Thyroid gland (tissue), 4 donors: ENCODE measurements at places on chromosomes 5 and 9. TPM values are rescaled to one million over a fixed set of nuclear protein-coding genes. Genes with fewer than 3 reads are reported as not detected.

GRCh38 chr5:149406979-149407306, 27.9 kb upstream of the IL17B start:
- no peak for DNase-seq

HAVCR1 gene
- 0.40 TPM for total RNA-seq

DNA sequence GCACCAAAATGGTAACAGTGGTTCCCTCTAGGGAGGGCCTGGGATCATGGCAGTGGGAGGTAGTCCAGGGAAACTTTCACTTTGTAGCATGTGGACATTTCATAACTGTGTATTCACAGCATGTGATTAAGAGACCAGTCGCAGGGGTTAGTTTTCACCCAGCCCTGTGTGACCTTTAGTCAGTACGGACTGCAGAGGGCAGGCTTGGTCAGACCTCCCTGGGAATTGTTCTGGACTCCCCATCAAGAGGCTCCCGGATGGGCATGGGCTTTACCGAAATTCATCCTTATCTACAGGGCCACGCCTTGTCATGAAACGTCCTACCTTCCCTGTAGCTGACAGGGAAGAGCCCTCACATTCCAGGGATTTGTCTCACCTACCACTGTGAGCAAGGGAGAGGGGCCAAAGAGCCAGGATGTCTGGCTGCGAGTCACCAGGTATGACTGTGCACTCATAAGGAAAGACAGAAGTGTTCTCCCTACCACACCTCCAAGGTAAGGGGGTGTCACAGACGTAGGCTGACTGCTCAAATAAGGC, 19.9 kb downstream of the GPX3 start:
- DNase-seq: no peak

- peak; percentile 42 for DNase-seq
Observed at GRCh38 chr9:126885131-126885641, 24.7 kb downstream of the ZBTB34 start.

DNA sequence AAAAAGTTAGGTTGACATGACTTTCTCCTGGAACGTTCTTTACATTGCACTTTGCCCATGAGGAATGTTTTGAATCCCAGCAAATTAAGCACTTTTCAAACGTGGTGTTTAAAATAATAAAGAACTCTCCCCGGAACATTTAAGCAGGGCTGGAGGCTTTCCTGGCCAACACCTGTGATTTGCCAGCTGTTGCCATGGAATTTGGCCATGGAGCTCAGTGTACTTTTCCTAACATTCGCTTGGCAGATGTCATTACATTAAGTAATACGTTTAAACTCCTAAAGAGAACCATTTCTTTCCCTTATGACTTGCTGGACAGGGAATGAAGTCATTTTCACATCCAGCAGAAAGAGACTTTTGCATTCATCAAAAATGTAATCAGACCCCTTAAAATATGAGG, 146.1 kb downstream of the GAS1 start:
- DNase-seq: no peak

CCDC187 gene
- 6.8 TPM for total RNA-seq

GRCh38 chr5:139677736-139678613, 29.8 kb downstream of the CXXC5 start:
- no peak for DNase-seq

DNA sequence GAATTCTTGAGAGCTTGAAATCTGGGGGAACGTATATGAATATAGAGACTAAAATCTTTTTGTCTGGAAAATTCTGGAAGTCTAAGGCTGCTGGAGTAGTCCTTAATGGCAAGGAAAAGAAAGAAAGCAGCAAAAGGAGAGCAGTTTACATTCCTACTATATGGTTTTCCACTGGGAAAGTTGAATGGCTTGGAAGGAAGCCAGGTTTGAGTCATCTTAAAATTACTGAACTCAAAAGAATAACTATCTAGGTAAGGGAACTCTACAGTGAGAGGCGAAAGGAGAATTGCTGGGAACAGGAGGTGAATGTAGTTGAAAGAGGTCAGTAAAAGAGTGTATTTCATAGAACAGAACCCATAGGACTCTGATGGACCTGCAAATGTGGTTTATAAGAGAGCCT, 258.1 kb upstream of the EDIL3 start:
- DNase-seq: no peak

HK3 gene
- total RNA-seq: 1.3 TPM

KLHL3 gene
- 26.7 TPM for total RNA-seq

DNA sequence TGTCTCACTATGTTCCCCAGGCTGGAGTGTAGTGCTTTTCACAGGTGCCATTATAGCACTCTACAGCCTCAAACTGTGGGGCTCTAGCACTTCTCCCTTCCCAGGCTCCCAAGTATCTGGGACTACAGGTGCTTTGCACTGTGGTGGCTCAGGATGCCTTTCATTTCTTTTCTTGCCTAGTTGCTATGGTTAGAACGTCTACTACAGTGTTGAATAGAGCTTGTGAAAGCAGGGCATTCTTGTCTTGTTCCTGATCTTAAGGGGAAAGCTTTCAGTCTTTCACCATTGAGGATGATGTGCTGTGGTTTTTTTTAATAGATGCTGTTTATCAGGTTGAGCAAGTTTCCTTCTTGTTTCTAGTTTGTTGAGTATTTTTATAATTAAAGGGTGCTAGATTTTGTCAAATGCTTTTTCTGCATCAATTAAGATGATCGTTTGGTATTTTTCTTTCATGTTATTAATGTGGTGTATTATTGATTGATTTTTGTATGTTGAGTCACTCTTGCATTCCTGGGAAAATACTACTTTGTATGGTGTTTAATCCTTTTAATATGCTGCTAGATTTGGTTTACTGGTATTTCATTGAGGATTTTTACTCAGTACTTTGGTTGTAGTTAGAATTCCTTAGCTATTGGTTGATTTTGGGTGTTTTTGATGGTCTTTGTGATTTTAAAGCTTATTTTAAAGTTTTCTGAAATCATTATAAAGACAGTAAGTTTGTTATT, 35.6 kb downstream of the GPBP1 start:
- no peak for DNase-seq

DNA sequence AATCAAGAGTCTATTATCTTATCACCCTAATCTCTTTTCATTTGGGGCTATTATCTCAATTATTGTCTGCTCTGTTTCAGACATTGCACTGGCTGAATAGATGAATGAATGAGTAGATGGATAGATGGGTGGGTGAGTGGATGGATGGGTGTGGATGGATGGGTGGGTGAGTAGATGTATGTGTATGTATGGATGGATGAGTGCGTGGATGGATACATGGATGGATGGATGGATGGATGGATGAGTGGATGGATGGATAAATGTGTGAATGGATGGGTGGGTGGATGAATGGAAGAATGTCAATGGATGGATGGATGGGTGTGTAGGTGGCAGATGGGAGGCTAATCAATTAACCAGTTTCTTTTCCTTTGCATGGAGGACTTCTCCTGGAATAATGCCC, 301.7 kb downstream of the NSG2 start:
- no peak for DNase-seq

- no peak for DNase-seq
Observed at GRCh38 chr9:131833906-131834305, 94.0 kb upstream of the RAPGEF1 start.

DNA sequence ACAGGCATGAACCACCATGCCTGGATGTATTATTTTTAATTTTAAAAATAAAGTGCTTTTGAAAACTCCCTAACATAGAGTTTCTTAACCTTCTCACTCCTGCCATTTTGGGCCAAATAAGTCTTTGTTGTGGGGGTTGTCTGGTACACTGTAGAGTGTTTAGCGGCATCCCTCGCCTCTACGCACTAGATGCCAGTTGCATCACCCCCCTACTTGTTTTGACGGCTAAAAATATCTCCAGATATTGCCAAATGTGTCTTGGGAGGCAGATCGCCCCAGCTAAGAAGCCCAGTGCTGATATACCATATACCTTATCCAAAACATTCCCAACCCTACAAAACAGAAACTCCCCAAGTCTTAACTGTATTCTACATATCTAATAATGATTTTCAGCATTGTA, 54.6 kb downstream of the SCAI start:
- DNase-seq: no peak

CCDC152 gene
- total RNA-seq: 1.7 TPM

GRCh38 chr5:34583167-34583566, 73.0 kb upstream of the RAI14 start:
- DNase-seq: no peak

- no peak for DNase-seq
Observed at GRCh38 chr5:111095982-111096381, 3.8 kb downstream of the WDR36 start.

GRCh38 chr5:2740876-2741555, 10.5 kb downstream of the IRX2 start:
- DNase-seq: no peak

DNA sequence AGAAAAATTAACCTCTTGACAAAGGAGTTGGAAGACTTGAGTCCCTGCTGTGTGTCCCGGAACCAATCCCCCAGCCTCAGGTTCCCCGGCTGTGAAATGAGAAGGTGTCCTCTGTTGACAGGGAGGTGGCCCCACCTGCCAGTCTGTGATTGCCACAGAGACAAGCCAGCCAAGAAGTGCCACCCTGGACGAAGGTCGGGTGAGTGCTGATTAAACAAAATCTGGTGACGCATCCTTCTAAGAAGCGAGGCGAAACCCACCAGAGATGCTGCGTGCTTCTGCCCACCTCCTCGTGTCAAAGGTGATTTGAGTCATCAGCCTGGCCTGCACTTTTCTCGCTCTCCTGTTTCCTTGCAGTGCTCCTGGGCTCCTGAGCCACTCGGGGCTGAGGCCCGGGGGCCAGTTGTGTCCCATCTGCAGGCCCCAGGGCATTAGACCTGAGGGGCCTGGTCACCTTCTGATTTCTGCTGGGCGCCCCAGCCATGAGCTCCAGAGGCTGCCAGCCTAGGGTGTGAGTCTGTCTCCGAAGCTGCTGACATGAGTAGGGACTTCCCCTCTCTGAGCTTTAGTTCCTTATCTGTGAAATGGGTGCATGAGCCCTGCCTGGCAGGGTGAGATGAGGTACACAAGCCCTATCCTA, 28.7 kb downstream of the NEK6 start:
- no peak for DNase-seq

- no peak for DNase-seq
Observed at GRCh38 chr5:112312295-112313275, 106.5 kb downstream of the EPB41L4A start.

- no peak for DNase-seq
Observed at GRCh38 chr9:36218011-36218410, 27.3 kb downstream of the CLTA start.

- no peak for DNase-seq
Observed at GRCh38 chr5:59758566-59758965, 135.0 kb downstream of the PDE4D start.

- DNase-seq: no peak
Observed at GRCh38 chr5:114223866-114224265, 138.0 kb upstream of the KCNN2 start.

DNA sequence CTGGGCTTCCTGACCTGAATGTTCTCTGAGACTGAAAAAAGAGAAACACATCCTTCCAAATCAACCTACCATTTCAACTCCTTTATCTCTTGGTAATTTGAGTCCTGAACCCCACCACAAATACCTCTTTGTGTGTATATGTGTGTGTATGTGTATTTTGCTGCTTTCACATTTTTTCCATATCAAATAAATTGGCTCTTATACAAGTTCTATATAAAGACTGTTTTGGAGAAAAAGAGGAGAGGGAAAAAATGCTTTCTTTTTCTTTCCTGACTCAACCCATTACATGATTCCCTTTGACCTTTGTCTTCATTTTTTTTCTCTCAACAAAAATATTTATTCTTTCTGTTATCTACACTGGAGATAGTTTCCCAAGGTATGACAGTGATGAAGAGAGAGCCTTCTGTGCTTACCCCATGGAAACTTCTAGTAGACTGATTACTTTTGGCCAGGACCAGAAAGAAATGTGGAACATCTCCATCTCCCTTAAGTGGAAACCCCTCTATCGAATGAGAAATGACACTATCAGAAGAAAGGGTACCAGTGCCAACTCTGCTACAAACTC, 85.3 kb downstream of the PAPPA start:
- DNase-seq: no peak

DNA sequence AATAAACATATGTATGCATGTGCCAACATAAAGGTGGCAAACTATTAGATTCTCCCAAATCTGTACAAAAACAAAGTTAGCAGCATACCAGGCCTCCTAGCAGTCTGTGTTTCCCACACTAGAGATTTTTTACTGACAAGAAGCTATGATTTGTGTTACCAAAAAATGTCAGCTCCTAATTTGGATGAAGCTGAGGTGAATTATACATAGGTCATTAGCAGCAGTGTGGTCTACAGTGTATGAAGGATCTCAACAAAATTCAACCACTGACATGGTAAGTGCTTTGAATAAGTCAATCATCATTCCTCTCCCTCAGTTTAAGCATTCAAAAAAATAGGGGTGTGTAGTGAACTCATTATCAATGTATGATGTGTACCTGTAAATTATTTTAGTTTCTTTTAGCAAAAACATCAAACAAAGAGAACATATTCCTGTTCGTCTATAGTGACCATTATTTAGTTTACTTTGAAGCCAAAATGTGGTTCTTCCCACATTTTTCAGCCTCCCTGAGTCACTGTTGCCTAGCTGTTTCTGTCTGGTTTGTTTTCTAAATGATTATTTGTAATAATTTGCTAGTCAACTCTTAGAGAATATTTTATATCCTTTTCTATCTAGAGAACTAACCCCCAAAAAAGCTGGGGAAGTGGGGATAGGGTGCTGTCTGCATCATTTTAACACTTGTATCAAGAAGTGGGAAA, 52.1 kb upstream of the RGMB start:
- DNase-seq: no peak

HACD4 gene
- total RNA-seq: 1.8 TPM

DNA sequence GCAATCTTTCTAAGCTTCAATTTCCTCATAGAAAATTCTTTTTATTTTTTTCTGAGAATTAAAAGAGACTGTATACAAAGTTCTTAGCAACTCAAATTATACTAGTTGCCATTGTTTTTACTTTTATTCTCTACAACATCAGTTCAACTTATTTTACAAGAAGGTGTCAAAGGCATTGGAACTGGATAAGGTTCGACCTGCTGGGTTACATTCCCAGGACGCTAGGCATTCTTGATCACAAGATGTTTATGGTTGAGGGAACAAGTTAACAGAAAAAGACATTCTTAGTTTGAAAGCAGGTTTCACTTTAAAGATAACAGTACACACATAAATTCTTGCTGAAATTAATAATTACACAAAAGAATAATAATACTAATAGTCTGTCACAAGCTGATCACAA, 163.5 kb upstream of the SNX2 start:
- peak; percentile 81 for DNase-seq

GRCh38 chr5:5350101-5350500, 72.4 kb upstream of the ICE1 start:
- DNase-seq: no peak

SLC1A1 gene
- total RNA-seq: 48.4 TPM

NUTM2G gene
- not detected for total RNA-seq

SPACA9 gene
- 14.6 TPM for total RNA-seq

- DNase-seq: no peak
Observed at GRCh38 chr5:147309621-147310020, 74.8 kb downstream of the STK32A start.

MPDZ gene
- total RNA-seq: 53.9 TPM

- DNase-seq: no peak
Observed at GRCh38 chr9:132702254-132702653, 32.0 kb downstream of the GTF3C4 start.

PLCXD3 gene
- total RNA-seq: 1.3 TPM

DNA sequence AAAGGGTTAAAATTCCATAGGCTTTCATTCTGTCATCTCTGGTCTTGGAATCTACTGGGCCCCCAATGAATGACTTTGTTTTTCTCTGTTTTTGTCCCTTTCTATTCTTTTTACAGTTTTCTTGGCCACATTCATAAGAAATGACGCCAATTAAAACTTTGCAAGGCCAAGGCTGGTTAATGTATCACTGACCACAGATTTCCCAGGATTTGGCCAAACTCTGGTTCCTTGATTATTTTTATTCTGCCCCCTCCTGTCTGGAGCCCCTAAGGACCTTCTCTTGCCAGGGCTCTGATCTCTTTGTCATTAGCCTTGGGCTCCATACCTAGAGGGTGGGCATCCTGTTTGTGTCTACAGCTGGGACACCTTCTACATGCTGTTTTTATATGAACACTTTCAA, 388.9 kb upstream of the PAPPA start:
- no peak for DNase-seq
